ENCODE measurements at places on chromosomes 2 and 18.

- DNase-seq = no peak
Observed at GRCh38 chr2:197500503-197501131, 438 bp downstream of the HSPE1 start.

DNA sequence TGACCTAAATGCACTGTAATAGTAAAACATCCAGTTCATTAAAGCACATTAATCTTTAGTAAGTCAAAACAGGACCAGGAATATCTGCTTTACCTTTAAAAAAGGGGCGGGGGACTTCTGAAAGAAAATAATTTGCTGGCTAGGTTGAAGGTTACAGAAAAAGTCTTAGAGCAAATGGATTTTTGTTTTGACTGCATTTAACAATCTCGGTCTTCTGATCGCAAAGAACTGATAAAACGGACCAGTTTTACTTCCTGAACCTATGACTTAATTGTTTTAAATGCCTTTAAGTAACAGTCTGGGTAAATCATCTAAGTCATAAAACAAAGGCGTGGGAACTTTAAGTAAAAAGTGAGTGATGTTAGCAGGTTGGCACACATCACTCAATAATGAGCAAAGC is 783 bp downstream of the BUB1 start:
- no peak for DNase-seq

GRCh38 chr2:37456479-37456878 is 112.0 kb downstream of the QPCT start:
- DNase-seq = no peak

DNA sequence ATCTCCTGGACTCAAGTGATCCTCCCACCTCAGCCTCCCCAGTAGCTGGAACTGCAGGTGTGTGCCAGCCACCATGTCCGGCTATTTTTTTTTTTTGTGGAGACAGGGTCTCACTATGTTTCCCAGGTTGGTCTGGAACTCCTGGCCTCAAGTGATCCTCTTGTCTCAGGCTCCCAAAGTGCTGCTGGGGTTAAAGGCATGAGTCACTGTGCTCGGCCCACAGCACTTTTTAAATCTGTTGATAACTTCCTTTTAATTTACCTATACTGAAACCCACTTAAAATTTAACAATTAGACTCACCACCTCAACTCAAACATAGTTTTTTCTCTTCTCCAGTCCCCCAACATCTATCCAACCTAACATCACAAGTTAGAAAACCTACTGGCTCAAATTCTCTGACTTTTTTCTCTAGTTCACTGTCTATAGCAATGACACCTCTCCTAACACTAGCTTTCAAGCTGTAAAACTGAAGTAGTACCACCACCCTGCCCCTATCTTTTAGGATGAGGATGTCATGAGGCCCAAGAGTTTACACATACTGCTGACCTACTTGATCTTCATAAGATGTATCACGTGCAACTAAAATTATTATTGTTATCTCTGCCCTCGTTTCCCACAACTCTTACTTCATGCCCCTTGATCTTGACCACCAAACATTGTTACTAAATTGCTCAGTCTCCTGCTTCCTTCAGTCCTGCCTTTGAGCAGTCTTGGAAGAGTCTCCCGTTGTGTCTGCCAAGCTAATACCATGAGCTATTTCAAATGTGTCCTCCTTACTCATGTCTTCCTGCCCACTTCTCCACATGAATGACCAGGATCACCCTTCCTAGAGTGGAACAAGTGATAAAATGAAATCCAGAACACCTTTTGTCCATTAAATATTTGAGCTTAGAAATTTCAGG is 142.3 kb upstream of the ZFP36L2 start:
- no peak for DNase-seq

DNA sequence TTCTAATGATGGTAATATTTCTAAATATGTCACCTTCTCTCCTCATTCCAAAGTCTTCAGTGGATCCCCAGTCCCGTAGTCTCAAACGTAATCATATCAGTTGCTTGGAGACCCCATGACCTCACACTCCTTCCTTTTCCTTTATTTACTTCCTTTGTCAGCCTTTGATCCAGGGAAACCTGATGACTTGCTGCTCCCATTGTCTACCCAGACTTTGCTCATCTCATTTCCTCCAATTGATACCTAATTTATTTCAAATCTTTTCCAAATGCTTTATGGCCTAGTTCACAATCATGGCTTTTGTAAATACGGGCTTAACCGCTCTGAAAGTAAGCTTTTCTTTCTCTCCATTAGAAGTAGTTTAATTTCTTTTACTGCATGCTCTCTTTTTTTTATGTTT is 402.4 kb upstream of the CYRIA start:
- DNase-seq = no peak

DNA sequence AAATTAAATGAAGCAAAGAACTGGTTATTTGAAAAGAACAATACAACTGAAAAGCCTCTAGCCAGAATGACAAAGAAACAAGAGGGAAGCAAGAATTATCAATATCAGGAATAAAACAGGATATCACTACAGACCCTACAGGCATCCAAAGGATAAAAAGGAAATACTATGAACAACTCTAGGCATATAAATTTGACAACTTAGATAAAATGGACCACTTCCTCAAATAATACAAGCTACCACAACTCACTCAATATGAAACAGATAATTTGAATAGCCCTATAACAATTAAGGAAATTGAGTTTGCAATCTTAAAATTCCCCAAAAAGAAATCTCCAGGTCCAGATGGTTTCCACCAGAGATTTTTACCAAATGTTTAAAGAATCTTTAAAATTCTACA is 19.8 kb downstream of the RPRD1A start:
- DNase-seq = no peak

GRCh38 chr2:178630581-178630980 is 150.3 kb downstream of the PLEKHA3 start:
- no peak for DNase-seq

GRCh38 chr2:207133820-207134519 is 31.8 kb downstream of the KLF7 start:
- no peak for DNase-seq

DNA sequence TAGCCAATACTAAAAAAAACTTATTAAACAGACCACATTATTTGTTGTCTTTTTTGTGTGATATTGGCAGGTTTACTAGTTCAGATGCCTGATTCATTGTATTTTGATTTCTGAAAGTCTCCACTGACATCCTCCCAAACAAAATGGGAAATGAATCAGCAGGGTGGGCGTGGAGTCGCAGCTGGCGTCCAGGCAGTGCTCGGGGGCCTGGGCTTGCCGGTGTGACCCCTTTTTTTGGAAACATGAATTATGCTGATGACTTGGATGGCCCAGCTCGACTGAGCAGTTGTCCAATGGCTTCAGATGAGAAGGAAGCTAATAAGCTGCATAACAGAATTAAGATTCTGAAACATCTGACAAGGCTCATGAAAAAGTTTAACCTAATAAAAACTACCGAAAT is 1.7 kb upstream of the KCNG2 start:
- DNase-seq = no peak

- DNase-seq = no peak
Observed at GRCh38 chr2:43324259-43325106, 98.1 kb upstream of the ZFP36L2 start.

DNA sequence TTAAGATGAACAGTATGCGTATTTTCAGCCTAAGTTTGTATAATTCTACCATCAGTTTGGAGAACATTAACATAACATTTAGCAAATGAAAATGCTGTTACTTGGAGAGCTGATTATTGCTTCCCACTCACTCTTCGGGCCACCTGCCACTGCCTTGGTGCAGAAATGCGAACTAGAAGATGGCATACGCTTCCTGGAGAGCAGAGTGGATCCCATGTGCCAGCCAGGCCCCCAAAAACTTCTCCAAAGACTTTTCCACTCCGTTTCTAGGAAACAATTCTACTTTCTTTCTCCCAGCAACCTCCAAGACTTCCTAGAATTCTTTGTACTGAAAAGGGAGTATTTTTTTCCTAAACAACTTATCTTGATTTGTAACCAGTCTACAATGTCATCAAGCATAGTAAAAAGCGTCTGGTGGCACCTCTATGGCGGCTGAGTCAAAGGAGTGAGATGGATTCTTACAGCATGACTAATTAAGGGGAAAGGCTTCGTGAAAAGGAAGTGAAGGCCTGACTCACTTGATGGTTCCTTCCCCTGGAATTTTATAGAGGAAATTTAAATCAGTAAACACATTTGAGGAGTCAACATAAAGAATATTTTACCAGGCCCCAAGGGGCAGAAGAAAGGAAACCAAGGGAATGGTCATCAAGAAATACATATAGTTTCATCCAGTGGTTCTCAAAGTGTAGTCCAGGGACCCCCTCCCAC is 36.6 kb downstream of the FEZ2 start:
- no peak for DNase-seq

DNA sequence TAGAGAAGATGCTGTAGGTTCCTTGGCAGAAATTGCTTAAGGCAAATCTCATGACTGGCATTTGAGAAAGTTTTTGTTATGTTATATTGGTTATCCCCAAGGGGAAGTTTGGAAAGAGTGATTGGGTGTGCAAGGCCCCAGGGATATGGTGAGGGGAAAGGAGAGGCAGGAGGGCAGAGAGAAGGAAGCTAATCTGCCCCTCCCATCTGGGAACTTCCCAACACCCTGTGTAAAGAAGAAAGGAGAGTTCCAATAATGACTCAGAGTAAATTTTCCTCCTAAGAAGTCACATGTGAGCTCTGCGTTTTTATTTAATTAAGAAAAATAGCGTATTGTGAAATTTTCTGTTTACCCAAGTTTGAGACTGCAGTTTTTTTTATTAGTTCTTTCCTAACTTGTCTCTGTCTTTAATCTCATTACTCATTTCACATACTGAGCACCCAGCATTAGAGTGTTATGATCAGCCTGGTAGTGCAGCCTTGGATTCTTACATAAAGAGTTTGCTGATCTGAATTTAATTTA is 3.1 kb upstream of the KYNU start:
- DNase-seq = no peak

GRCh38 chr2:170717991-170718589 is 3.0 kb downstream of the SP5 start:
- DNase-seq = no peak

DNA sequence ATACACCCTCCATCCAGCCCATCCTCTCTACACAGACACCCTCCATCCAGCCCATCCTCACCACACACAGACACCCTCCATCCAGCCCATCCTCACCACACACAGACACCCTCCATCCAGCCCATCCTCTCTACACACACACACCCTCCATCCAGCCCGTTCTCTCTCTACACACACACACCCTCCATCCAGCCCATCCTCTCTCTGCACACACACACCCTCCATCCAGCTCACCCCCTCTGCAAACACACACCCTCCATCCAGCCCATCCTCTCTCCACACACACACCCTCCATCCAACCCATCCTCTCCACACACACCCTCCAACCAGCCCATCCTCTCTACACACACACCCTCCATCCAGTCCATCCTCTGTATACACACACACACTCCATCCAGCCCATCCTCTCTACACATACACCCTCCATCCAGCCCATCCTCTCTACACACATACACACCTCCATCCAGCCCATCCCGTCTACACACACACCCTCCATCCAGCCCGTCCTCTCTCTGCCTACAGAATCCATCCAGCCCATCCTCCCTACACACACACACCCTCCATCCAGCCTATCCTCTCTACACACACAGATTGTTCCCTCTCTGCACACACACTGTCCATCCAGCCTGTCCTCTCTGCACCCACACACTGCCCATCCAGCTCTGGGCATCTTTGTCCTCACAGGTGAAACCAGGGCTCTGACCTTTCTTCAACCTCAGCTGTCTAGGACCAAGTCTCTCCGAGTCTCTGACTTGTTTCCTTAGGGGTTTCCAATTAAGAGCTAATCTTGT is 81.2 kb downstream of the EIPR1 start:
- no peak for DNase-seq

DNA sequence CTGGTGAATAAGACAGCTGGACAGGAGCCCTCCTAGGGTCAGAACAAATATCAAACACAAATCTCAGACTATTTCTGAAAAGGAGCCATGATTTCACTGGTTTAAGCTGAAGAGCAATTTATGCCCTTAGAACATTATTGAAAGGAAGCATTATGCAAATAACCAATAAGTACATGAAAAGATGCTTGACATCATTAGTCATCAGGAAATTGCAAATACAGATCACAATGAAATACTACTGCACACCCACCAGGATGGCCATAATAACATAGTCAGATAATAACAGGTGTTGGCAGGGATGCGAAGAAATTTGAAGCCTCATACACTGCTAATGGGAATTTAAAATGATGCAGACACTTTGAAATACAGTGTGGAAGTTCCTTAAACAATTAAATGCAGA is 176.4 kb upstream of the RAB6C start:
- no peak for DNase-seq

- DNase-seq = no peak
Observed at GRCh38 chr2:72103161-72103560, 44.5 kb downstream of the CYP26B1 start.

DNA sequence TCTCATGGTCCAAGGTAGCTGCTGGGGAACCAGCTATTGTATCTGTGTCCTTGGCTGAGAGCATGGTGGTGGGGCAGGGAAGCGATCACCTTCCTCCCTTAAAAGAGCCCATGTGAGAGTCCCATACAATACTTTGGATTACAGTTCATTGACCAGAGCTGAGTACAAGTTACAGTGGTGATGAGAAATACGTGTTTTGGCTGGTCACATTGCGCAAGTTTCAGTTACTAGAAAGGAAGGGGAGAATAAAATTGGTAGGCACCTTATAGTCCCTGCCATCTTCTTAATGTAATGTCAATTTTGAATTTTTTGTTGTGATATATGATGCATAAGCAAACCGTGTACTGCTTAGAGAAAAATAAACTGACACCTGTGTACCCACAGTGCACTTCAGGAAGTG is 67.7 kb downstream of the ZNF407 start:
- DNase-seq = no peak
